Activated T-cell treated with anti-CD3 and anti-CD28 coated beads, Interleukin-2, amount 50 U/mL, for 4 hours (primary cell): ENCODE measurements at places on chromosomes 1 and 21. TPM values are rescaled to one million over a fixed set of nuclear protein-coding genes. Genes with fewer than 3 reads are reported as not detected.

AVPR1B gene
- not detected for total RNA-seq

ZNF697 gene
- 0.73 TPM for total RNA-seq

NUP210L gene
- total RNA-seq: 0.08 TPM

C8A gene
- not detected for total RNA-seq

S100A7 gene
- not detected for total RNA-seq

LRRC53 gene
- not detected for total RNA-seq

NBPF20 gene
- 2.0 TPM for total RNA-seq

ESPN gene
- total RNA-seq: 0.60 TPM

TXNIP gene
- 83.7 TPM for total RNA-seq
